Mucosa of gallbladder (tissue), 1 donor: ENCODE measurements at places on chromosomes 13 and 19. TPM values are rescaled to one million over a fixed set of nuclear protein-coding genes. Genes with fewer than 3 reads are reported as not detected.

The GAPDHS gene
- not detected for total RNA-seq

The CEACAM21 gene
- total RNA-seq = 2.4 TPM

The CD22 gene
- 4.2 TPM for total RNA-seq

The TICAM1 gene
- 26.8 TPM for total RNA-seq

The DACH1 gene
- total RNA-seq = 31.0 TPM

The ARRDC2 gene
- 53.9 TPM for total RNA-seq

The KLK15 gene
- not detected for total RNA-seq

The GAS6 gene
- total RNA-seq = 118 TPM

The ALG5 gene
- 39.4 TPM for total RNA-seq

The LGALS14 gene
- not detected for total RNA-seq

The FAM216B gene
- total RNA-seq = not detected

The ZIM2 gene
- total RNA-seq = not detected

The GIPR gene
- total RNA-seq = 10.3 TPM

The VAV1 gene
- 12.7 TPM for total RNA-seq

The WBP4 gene
- 9.5 TPM for total RNA-seq

The FAM124A gene
- total RNA-seq = 4.3 TPM

The FUT6 gene
- total RNA-seq = 81.2 TPM

The DCT gene
- 0.55 TPM for total RNA-seq

The RTBDN gene
- total RNA-seq = not detected

The APOC1 gene
- total RNA-seq = 103 TPM
